ENCODE measurements at places on chromosomes 4 and X. TPM values are rescaled to one million over a fixed set of nuclear protein-coding genes. Genes with fewer than 3 reads are reported as not detected.

Gene JAKMIP1
- total RNA-seq: not detected

Gene GSX2
- 0.04 TPM for total RNA-seq

Gene TMSB15A
- 16.0 TPM for total RNA-seq

Gene TRPC5OS
- total RNA-seq: 0.13 TPM

Gene MAGED4
- total RNA-seq: 11.6 TPM
